ENCODE measurements at places on chromosomes 3 and 15.

- DNase-seq, result no peak
Measured at GRCh38 chr15:31758126-31758525, 272.2 kb upstream of the CHRNA7 start.

DNA sequence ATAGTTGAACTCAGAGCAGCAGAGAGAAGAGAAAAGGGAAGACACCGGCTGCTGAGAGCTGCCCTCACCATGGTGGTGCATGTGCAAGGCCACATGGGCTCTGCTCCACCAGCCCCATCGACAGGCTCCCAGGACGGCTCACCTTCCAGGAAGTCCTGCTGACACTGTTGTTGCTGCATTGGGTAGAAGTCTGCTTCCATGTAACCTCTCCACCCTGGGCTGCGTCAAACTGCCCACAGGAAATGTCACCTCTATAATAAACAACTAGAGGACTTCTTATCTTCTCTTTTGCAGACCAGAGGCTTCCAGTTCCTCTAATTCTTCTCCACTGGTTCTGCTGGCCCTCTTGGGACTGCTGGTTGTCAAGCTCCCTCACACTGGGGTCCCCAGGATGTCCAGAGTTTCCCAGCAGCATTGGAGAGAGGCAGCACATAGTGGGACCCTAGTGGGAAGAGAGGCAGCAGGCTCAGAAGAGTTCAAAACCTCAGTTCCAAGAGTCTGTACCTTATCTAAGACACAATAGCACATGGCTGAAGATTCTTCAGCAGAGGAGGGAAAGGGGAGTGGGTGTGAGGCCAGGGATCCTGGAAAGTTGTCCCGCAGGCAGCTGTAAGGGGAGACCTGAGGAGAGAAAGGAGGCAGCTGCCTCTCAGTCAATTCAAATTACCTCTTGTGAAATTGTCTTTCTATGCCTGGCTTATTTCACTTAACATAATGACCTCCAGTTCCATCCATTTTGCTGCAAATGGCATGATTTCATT lies 5.8 kb upstream of the CCR3 start:
- no peak for DNase-seq

GRCh38 chr3:158678687-158679086 lies 6.2 kb upstream of the LXN start:
- DNase-seq, result no peak

GRCh38 chr3:10437272-10437994 lies 68.0 kb downstream of the ATP2B2 start:
- no peak for DNase-seq

DNA sequence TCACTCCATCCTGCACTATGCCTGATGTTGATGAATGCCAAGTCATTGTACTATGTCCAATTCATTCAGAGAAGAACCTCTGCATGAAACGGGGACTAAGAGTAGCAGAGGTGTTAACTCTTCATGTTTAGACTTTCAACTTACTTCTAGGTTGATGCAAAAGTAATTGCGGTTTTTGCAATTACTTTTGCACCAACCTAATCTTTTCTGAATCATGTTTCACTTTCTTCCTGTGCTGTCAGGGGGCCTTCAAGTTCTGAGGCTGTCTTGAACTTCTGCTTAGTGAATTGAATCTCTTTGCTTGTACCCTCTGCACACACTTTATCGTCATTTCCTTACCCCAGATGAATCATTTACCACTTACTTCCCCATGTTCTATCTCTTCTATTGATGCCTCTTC lies 636.2 kb downstream of the NAALADL2 start:
- DNase-seq, result no peak

GRCh38 chr3:58441514-58442450 lies 8.2 kb upstream of the PDHB start:
- DNase-seq, result no peak

GRCh38 chr15:68730471-68730919 lies 90.2 kb downstream of the ANP32A start:
- peak; percentile 21 for DNase-seq

- DNase-seq, result peak; percentile 45
Measured at GRCh38 chr15:89105147-89105546, 16.9 kb downstream of the ABHD2 start.

DNA sequence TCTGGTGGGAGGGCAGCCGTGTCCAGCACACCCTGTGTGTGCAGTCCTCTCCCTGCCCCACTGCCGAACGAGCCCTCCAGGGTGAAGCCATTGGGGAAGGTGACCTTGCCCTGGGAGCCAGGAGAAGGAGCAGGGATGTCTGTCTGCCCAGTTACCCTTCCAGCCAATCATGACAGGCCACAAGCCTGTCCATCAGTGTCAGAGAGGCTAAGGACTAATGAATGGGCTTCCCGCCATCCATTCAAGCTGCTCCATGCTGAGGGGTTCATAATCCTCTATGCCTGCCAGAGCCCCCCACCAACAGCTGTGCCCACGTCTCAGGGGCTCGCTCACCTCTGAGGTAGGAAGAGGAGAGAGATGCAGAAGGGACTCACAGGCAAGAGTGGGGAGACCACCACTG lies 15.2 kb downstream of the ALS2CL start:
- DNase-seq, result no peak

DNA sequence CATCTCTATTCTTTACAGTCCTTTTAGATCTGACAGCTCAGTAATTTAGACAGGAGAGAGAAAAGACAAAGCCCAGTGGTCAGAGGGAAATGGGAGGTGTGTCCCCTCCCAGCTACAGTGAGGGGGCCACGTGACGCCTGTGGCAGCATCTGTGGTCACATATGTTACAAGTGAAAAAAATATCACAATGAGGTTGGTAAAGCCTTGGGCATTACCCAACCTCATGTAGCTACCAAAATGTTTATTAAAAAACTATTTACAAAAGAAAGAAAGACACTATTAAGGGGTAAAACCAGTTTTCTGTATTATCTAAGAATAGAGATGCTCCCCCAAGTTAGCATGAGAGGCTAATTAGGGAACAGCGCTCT lies 42.9 kb upstream of the PLCL2 start:
- no peak for DNase-seq

GRCh38 chr3:193788189-193788991 lies 195.4 kb downstream of the OPA1 start:
- DNase-seq, result peak; percentile 64

DNA sequence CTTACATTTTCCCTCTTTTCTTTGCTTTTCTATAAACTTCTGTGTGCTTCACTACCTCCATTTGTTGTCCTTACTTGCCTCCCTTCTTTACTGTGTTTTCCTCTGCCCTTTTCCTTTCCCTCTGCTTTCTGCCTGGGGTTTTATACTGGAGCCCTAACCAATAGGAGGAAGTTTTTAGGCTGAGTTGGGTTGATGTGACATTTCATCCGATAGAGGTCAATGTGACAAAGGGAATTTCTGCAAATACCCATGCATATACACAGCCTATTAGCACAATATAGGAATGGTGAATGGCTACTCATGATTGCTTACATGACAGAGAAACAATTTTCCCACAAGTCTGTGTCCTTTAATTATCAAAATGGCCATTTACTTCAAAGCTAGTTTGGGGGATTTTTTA lies 153.0 kb upstream of the ARPP21 start:
- DNase-seq, result peak; percentile 2

DNA sequence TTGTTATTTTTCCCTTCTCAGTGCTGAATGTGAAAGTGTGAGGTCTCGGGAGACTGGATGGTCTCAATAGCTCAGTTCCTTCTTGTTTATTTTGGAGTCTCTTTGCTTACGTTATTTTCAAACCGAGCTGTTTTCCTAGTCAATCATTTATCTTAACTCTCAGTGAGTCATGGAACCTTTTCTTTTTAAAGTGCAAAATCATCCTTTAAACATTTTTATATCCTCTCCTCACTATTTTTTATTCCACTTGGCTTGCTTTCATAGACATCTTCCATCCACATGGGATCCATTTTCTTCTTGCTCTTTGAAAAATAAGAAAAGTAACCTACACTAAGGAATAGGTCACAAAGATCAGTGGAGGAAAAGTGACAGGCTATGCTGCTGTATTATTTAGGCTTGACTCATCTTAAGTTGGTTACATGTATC lies 497.8 kb downstream of the NAALADL2 start:
- DNase-seq, result no peak

- peak; percentile 71 for DNase-seq
Measured at GRCh38 chr3:142853270-142854168, 35.4 kb downstream of the PCOLCE2 start.

GRCh38 chr3:58962816-58963215 lies 87.0 kb downstream of the CFAP20DC start:
- DNase-seq, result no peak

DNA sequence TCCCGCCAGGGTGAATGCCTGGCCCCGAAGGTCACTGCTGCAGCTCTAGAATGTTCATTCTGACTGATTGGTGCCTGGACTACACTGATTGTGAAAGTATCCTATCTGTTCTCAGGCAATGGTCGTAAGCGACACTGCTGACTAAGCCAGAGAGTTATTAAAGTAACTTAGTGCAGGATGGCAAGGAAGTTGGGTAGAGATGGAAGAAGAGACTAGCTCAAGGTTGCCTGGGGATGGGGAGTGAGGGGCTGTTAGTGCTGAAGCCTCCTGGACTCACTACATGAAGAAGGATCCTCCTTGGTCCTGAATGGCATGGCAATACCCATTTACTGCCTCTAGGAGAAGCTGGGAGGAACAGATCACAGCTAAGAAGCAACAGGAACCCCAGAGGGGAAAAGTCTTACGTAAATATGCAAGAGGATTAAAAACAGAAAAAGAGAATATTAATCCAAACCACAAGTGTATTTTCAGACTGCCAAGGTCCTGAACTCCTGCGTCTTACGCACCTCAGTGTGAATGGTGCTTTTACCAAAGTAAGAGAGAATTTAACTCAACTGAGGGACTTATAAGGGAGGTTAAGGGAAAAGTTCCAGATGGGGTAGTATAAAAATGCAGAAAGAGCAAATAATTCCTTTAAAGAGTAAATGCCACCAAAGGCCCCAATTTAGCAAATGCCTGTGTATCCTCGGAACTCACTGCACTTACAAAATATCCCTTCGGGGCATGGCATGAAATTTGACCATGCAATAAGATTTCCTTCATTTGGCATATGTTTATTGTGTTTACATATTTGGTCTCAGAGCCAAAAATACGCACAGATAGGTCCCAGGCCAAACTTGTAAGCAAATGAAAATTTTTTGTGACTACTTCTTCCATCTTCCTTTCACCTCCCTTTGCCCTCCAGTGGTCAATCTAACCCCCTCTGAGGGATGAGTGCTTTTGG lies 64.0 kb upstream of the DGKG start:
- DNase-seq, result no peak

DNA sequence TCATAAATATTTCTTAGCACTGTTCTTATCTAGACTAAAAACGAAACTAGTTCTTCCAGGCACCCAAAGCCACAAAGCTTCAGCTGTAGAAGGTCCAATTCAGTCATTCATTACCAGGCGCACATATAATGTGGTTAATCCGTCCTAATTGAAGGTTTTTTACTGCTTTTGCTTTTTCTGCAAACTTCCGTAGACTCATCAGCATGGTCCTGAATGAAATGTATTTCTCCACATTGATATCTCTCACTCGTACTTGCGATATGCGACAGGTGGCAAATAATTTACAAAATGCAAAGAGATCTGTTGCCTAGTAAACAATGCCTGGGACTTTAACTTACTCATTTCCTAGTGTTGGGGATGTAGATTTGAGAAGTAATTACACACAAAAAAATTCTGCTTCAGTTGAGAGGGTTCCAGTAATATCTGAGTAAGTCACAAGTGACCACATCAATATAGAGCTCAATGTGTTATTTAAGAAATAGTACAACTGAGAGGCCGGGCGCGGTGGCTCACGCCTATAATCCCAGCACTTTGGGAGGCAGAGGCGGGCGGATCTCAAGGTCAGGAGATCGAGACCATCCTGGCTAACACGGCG lies 75.0 kb upstream of the MBNL1 start:
- no peak for DNase-seq

DNA sequence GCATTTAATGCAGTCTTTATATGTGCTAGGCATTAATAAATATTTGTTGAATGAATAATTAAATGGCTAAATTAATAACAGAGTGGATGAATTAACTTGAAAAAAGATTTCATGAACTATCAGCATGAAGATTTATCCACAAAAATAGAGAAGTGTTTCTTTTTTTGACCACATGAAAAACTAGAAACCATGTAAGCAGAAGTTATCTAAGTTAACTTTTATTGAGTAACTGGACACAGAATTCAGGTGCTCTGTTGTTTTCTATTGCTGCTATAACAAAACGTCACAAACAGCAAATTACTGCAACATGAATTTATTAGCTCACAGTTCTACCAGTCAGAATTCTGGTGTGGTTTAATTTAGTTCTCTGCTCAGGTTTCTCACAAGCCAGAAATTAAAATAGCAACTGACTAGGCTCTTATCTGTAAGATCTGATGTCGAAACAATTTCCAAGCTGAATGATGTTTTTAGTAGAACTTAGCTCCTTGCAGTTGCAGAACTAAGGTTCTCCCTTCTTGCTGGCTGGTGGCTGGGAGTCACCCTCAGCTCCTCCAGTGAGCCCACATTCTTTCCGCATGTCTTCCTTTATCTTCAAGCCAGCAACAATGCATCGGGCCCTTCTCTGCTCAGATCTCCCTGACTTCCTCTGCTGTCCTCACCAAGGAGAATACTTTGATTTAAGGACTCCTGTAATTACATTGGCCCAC lies 810.2 kb upstream of the ALCAM start:
- no peak for DNase-seq

GRCh38 chr3:150653110-150653561 lies 50.0 kb downstream of the SELENOT start:
- DNase-seq, result no peak

DNA sequence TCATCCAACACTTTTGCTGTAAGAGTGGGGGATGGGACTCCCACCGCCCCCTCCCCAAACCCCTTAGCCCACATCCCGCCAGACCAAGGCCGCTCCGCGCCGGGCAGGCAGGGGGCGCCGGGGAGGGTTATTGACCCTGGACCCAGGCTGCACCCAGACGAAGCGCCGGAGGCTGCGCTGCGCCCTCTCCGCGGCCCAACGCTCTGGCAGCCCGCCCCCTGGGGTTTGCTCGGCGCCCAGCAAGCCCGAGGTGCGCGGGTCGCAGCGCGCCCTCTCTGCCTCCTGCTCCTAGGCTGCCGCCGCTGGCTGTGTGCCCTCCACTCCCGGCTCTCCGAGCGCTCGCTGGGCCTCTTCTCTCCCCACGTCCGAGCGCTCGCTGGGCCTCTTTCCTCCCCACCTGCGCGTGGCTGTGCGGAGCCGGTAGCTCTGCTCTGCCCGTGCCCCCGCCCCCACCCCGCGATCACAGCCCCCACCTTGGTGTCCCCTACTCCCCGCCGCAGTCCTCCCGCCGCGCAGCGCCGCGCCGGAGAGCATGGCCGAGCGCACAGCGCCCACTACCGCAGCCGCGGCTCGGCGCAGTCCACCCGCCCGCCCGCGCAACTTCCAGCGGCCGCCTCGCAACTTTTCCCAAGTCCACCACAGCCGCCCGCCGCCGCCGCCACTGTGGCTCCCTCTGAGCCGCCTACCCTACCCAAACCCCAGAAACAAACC lies 1.2 kb downstream of the MECOM start:
- DNase-seq, result peak; percentile 66

GRCh38 chr3:170585937-170586310 lies at the start of gene SLC7A14:
Gene SLC7A14, minus strand, starts transcription at chr3:170586075. Its CDS starts 59,139 bp downstream, at chr3:170526936.
- DNase-seq, result no peak

GRCh38 chr3:9552252-9552999 lies 1.2 kb downstream of the LHFPL4 start:
- no peak for DNase-seq

GRCh38 chr3:67569324-67569723 lies 85.1 kb downstream of the SUCLG2 start:
- DNase-seq, result peak; percentile 33

GRCh38 chr3:23219117-23219516 lies 16.0 kb downstream of the UBE2E2 start:
- no peak for DNase-seq
